Umbilical cord (tissue), 2 donors: ENCODE measurements at places on chromosomes 7 and 10. TPM values are rescaled to one million over a fixed set of nuclear protein-coding genes. Genes with fewer than 3 reads are reported as not detected.

Gene ASB10
- not detected for total RNA-seq

GRCh38 chr10:14326581-14326980 is 4.1 kb downstream of the FRMD4A start:
- peak; percentile 73 for DNase-seq

Gene C7orf25
- total RNA-seq, result 5.5 TPM

- no peak for DNase-seq
Observed at GRCh38 chr10:123117644-123118417, 17.9 kb upstream of the HMX3 start.

Gene TDRD1
- 0.24 TPM for total RNA-seq

DNA sequence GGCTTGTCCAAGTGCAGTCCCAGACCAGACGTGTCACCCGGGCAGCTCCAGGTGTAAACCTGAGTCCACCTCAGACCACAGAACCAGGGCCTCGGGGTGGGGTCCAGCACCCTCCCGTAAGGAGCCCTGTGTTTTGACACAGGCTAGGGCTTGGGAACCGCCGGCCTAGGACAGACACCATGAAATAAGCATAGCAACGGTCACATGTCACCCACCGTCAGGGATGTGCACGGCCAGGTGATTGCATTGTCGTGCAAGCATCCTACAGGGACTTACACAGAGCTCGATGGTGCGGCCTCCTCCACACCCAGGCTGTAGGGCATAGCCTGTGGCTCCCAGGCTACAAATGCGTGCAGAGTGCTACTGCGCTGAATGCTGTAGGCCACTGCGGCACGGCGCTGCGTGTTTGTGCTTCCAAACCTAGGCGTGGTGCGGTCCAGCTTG is 10.6 kb downstream of the ZFAND2A start:
- no peak for DNase-seq

GRCh38 chr7:116911801-116912200 is 41.5 kb upstream of the ST7 start:
- DNase-seq, result no peak

DNA sequence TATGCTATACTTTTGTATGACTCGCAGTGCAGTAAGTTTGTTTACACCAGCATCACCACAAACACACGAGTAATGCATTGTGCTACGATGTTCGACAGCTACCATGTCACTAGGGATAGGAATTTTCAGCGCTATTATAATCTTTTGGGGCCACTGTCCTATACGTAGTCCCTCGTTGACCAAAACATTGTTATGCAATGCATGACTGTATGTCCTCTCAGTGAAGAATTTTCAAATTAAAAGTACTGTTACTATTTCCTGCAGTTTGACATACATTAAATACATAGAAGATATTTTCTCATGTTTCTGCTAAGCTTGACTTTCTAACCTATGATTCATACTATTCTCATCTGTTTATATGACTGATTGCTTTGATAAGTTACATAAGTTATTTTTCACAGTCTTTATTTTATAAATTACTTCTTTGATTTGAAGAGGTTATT is 203.6 kb downstream of the VTI1A start:
- DNase-seq, result no peak

Gene APBB1IP
- total RNA-seq, result 1.4 TPM

GRCh38 chr7:16430133-16430532 is 8.8 kb upstream of the CRPPA start:
- no peak for DNase-seq

Gene FGL2
- 45.5 TPM for total RNA-seq

DNA sequence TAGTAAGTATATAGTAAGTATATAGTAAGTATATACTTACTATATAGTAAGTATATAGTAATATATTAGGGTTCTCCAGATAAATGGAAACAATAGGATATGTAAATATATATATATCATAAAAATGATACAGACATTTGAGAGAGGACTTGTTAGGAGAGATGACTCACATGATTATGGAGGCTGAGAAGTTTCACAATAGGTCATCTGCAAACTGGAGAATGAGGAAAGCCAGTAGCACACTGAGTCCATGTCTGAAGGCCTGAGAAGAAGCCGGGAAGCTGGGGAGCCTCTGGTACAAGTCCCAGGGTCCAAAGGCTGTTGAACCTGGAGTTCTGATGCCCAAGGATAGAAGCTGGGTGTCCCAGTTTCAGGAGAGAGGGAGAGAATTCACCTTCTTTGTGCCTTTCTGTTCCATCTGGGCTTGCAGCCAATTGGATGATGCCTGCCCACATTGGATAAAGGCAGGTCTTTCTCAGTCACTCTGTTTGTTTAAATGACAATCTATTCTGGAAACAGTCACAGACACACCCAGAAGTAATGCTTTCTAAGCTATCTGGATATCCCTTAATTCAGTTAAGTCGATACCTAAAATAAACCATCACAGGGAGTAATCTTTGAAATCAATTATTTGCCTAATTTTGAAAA is 205.5 kb upstream of the CDC14C start:
- peak; percentile 2 for DNase-seq

- DNase-seq, result peak; percentile 25
Observed at GRCh38 chr10:34522546-34522945, 292.6 kb downstream of the PARD3 start.

DNA sequence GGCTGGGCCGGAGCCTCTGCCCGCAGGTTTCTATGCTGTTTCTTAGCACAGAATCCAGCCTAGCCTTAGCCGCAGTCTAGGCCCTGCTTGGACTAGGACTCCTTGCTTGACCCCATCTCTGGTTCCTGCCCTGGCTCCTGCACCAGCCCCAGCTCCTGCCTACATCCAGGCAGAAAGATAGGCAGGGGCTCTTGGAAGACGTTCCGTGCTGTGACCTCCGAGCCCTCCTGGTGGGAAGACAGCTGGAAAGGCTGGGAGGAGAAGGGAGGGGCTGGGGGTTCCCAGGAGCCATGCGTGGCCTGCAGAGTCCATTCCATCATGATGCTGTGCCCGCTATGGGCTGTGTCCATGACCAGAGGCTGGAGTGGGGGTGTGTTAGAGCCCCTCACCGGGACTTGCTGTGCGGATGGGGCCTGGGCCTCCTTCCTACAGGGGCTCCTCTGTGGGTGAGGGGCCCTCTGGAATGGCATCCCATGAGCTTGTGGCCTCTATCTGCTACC is 26.2 kb downstream of the RAMP3 start:
- DNase-seq, result no peak

DNA sequence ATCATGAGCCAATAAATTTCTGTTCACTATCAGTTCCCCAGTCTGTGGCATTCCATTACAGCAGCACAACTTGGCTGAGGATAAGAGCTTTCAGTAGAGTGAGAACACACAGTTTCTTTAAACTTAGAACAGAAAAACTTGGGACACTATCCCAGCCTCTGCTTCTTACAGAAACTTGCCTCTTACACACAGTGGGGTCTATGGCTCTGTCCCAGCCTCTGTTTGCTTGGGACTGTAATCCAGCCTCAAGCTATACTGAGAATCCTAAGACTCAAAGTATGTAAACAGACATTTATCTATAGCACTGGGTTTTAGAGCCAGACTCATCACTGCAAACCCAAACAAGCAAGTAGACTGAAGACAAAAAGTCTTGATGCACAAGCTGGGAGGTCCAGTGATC is 355.8 kb upstream of the VSTM2A start:
- peak; percentile 16 for DNase-seq

- DNase-seq, result no peak
Observed at GRCh38 chr7:40583667-40584444, 449.1 kb downstream of the SUGCT start.

DNA sequence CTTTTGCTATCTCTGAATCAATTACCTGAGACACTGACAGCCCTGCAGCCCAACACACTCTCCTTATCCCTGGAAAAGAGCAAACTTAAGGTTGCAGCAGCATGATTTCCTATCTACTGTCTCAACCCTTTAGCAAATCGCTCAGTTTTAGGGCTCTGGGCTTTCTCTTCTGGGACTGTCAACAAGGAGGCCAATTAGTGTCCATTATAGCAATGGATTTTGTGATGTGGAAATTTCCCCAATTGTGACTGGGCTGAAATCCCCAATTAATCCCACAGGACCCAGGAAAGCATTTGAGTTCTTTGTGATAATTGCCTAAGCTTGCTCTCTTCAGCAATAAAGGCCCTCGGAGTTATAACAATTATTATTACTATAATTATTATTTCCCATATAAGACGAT is 197.0 kb downstream of the ZNF438 start:
- no peak for DNase-seq

- DNase-seq, result no peak
Observed at GRCh38 chr7:115635876-115636275, 394.7 kb downstream of the TFEC start.

GRCh38 chr10:114479307-114479706 is 75.0 kb upstream of the AFAP1L2 start:
- DNase-seq, result peak; percentile 78

DNA sequence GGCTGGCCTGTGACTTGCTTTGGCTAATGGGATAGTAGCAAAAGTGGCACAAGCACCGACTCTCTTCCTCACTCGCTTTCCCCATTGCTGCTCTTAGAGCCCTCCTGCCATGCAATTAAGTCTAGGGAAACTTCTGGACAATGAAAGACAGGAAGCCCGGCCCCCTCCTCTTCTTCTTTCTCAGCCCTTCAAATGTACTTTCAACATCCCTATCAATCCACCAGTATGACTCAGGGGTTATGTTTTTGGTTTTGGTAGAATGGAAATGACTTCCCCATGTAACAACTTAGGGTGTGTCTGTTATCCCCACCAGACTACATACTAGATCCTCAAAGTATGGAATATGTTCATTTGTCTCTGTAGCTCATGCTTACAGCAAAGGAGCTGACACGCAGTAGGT is 139.0 kb upstream of the GDF10 start:
- no peak for DNase-seq

- DNase-seq, result no peak
Observed at GRCh38 chr7:108122181-108122580, 8.0 kb downstream of the LAMB4 start.

DNA sequence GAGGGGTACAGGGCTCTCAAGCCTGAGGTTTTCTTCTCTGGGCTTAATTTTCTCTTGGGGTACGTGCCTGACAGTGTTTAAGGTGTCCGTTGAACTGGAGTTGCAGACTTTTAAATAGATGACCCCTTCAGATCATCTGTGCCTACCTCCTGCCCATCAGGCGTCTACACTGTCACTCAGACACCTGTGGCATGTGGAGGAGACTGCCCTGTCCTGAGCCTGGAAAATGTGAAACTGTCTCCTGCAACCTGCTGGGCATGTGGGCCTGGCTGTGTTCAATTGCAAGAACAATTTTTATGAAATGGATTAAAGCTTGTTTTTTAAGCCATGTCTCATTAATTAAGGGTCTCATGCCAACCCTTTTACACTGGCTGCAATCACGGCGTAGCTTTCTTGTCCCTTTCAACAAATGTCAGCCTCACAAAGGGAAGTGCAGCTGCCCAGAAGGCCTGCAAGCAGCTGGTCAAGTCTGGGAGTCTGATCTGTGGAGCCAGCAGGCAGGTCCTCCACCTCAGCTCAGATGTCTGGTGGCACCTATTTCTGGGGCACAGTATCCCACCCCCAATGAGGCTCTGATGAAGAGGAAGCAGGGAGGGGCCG is 8.8 kb downstream of the ATP5MF start:
- no peak for DNase-seq

DNA sequence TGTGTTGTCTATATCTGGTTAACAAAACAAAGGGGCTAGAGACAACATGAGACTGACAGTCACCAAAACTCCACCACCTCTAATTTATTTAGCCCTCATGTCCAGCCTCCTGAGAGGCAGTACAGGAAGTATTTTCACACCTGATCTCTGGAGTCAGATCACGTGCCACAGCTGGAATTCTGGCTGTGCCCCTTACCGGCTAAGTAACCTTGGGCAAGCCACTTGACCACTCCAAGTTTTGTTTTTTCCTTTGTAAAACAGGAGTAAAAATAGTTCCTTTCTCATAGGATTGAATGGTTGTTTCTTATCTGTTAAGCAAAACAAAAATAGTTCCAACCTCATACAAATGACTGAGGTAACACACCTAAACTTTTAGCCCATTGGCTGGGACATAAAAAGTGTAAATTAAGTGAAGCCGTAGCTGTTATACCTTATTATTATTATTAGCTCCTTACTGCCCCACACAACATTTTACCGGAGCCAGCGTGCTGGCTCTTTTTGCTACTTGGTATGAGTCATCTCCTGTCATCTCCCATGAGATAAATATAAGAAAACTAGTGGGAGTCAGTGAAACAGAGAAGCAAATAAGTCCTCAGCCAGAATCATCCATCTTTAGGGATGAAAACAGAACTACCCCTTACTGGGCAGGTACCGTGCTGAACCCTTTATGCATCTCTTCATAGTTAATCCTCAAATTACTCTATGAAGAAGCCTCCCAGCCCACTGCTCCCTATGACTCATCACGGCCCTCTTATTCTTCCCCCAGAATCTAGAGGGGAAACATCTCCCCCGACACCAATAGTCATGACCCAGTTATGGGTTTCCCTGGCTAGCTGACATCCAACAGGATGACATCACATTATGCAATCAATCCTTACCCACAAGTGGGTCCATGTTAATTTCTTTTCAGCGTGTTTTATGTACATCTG is 44.9 kb downstream of the PPP1R3C start:
- DNase-seq, result peak; percentile 78

Gene ATRNL1
- total RNA-seq, result 222 TPM

GRCh38 chr10:69647819-69648218 is 17.8 kb downstream of the FAM241B start:
- DNase-seq, result no peak

- DNase-seq, result no peak
Observed at GRCh38 chr10:23912884-23913404, 296.0 kb upstream of the KIAA1217 start.

Gene DEPP1
- total RNA-seq, result 11.6 TPM

DNA sequence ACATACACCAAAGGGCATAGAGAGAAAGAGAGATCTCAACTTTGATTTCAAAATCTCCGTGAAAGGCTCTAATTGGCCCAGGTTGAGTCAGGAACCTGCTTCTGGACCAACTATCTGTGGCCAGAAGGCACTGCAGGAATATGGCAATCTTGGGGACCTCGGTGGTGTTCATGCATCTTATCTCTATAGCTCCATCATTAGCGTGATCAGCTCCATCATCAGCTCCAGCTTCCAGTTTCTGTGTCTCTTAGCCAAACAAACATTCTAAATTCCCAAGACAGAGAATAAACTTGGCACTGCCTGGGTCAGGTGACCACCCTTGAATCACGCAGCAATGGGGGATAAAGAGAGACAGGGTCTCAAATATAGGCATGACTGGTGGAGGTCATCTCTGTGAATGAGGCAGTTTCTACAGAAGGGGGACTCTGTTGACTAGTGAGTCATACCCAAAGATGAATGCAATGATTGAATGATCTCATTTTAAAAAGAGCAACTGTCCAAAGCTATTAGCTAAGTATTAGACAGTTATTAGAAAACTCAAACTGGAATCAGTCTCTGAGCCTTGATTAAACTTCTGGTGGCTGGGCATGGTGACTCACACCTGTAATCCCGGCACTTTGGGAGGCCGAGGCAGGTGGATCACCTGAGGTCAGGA is 5.4 kb upstream of the NRF1 start:
- no peak for DNase-seq

- DNase-seq, result peak; percentile 72
Observed at GRCh38 chr10:79239275-79239779, 107.9 kb upstream of the PPIF start.

Gene UMAD1
- 13.7 TPM for total RNA-seq

DNA sequence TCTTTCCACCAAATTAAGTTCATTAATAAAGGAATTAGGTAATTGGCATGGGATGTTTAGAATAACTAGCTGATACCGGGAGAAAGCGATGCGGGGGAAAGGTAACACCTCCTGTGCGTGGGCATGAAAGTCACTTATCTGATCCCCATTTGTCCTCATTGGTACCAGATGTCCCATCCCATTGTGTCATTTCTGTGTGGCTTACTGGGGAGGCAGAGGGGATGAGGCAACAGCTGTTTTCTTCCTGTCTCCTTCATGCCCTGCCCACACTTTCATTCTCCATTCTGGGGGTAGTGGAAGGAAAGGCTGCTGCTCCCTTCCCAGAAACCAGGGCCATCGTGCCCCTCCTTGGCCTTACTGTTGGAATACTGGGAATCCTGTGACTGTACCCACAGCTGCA is 27.1 kb downstream of the EEPD1 start:
- no peak for DNase-seq
